ENCODE measurements at places on chromosomes 4 and X.

GRCh38 chr4:179028321-179028720, 1586.1 kb upstream of the AGA start:
- no peak for DNase-seq

GRCh38 chr4:8050555-8051206, 107.9 kb downstream of the ABLIM2 start:
- no peak for DNase-seq

GRCh38 chr4:58957711-58958110, 1847.5 kb upstream of the IGFBP7 start:
- no peak for DNase-seq

GRCh38 chr4:175805846-175806245, 6.2 kb downstream of the GPM6A start:
- DNase-seq: no peak

GRCh38 chr4:159689526-159689925, 586.6 kb downstream of the RAPGEF2 start:
- no peak for DNase-seq

GRCh38 chrX:2423282-2423681, 77.5 kb downstream of the DHRSX start:
- DNase-seq: no peak

DNA sequence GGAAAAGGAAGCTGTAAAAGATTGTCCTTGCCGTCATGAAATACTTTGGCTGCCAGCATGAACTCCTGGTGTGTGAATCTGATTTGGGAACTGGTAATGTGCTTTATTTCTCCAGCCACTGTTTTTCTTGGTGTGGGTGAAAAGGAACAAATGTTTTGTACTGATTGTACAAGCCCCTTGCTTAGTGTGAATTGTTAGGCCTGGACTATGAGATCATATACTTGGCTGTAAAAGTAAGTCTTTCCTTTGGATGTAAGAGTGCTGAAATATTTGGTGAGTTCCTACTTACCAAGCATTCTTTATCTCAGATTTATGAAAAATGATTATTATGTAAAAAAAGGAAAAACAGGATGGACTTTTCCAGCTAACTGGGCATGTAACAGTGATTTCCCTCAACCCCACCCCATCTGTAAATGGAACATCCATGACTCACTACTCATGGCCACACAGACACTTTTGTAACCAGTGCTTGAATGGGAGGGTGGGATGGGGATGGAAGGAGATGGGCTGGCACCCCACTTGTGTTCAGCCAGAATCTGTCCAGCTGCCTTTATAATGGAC, 6.3 kb downstream of the FNIP2 start:
- no peak for DNase-seq

- no peak for DNase-seq
Measured at GRCh38 chr4:1310796-1311631, 21.3 kb downstream of the MAEA start.

DNA sequence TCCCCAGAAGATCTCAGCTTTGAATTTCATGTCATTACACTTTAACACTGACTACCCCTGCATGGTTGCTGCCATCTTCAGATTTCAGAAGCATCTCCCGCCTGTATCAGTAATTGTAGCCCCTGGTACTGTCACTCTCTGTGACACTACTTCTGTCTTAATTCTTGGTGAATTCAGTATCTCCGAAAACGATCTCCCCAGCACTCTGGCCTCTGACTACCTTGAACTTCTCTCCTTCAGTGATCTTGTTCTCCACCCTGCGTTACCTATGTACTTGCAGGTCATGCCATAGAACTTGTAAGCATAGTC, 53.8 kb upstream of the ABCG2 start:
- no peak for DNase-seq

GRCh38 chr4:156336511-156336910, 382.8 kb upstream of the CTSO start:
- no peak for DNase-seq

GRCh38 chr4:100838286-100838685, 320.5 kb upstream of the EMCN start:
- no peak for DNase-seq

DNA sequence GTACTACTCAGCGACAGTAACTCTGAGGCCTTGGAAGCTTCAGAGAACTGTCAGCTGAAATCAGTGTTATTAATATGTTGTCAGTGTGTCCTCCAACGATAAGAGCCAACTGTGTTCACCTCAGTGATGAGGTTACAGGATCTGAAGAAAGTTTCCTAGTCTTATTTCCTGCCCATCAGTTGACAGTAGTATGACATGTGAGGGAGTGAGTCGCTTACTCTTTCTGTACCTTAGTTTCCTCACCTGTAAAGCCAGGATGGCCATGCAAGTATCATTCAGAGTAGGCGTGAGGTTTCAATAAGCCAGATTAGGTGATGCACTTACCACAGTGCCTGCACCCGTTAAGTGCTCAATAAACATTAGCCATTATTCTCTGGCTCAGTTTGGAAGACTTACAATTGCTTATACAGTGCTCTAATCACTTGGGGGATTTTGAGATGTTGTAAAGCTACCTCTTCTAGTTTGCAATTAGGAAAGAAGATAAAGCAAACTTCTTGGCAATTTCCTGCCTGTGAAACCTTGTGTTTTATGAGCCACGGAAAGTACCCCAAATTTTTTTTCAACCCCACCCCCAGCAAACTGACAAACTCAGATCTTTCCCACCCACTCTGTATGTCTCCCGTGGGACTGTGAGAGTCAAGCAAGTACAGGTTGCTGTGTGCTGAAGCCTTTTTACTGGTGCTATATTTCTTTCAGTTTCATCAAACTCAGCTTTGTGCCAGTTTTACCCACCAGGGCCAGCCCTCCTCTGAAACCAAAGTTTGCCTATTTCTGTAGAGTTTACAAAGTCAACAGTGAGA, 62.2 kb downstream of the ANXA3 start:
- no peak for DNase-seq

- DNase-seq: no peak
Measured at GRCh38 chrX:152641256-152641875, 3.7 kb downstream of the GABRQ start.

GRCh38 chr4:125838924-125839323, 524.2 kb downstream of the FAT4 start:
- no peak for DNase-seq

DNA sequence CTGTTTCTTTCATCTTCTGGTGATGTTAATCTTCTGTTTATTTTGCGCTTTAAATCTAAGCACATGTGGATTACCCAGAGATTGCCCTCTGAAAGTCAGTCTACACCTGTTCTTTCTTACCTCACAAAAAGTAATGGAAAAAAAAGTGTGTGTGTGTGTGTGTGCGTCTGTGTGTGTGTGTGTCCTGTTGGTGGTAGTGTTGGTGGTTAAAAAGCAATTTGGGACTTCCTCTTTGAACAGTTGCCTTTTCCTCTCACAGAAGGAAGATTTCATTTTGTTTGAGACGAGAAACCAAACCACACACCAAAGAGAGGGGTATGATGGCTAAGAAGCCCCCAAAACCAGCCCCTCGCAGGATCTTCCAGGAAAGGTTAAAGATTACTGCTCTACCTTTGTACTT, at the start of gene STAP1:
Gene STAP1 (plus strand): TSS at position 235 of the 400 bp plus-strand sequence. CDS start 83 bp downstream, at position 318.
- DNase-seq: no peak

GRCh38 chr4:88457307-88458103, 586 bp downstream of the HERC5 start:
- DNase-seq: no peak

DNA sequence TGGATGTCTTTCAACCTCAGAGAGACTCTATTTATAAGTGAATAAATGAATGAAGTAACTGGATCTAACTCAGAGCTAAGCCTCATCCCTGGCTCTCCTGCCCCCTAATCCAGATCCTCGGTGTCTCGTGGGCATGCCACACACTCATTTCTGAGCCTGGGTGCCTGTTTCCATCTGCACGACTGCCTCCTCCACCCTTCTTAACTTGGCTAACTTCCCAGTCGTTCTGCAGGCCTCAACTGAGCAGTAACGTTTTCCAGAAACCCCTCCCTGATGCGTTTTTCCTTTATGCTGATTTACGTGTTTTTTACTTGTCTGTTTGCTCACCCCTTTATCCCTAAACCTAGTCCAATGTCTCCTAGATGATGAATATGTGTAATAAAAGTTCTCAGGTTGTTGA, 186.9 kb upstream of the HS3ST1 start:
- no peak for DNase-seq

DNA sequence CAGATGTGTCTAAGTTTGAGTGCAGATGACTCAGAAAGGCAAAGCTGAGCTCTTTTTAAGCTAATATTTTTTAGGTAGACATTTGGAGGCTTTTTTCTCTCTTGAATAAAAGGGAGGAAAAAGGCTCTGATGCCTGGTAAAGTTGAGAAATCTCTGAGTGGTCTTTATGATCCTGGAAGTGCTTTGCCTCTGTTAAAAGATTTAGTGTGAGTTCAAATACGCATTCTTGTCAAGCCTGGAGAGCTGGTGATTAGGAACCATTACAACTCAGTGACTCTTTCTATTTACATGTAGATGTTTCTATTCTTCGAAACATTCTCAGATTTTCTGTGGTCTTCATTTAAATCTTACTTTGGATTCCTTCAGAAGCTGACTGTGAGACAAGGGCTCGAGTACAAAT, 143.4 kb upstream of the MED14 start:
- DNase-seq: no peak

GRCh38 chrX:130105244-130105643, 5.1 kb downstream of the ELF4 start:
- DNase-seq: no peak

Measured in AG09319 (cell line).